ENCODE measurements at places on chromosomes 4 and X.
A peak's percentile ranks its signal among the peaks of the same experiment; 100 is the strongest.

DNA sequence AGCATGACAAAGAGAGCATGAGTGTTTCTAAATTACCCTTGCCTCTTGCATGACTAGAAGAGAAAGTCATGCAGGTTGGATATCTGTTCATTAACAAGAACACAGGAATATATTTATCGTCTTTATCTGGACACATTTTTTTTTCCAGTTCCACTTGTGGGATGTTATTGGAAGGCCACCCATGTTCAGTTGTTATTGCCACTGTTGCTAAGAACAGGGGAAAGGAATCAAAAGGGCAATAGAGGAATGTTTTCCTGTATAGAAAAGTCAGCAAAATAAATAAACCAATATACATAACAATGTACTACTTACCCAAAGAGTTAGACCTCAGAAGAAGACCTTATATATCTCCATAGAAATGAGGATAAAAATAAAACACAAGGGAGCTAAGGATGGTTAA lies 270.1 kb downstream of the QDPR start:
- no peak for DNase-seq

- peak; percentile 71 for DNase-seq
Measured at GRCh38 chr4:120156120-120156718, 89.6 kb upstream of the MAD2L1 start.

GRCh38 chr4:26568446-26568994 lies 15.4 kb upstream of the TBC1D19 start:
- peak; percentile 62 for DNase-seq

DNA sequence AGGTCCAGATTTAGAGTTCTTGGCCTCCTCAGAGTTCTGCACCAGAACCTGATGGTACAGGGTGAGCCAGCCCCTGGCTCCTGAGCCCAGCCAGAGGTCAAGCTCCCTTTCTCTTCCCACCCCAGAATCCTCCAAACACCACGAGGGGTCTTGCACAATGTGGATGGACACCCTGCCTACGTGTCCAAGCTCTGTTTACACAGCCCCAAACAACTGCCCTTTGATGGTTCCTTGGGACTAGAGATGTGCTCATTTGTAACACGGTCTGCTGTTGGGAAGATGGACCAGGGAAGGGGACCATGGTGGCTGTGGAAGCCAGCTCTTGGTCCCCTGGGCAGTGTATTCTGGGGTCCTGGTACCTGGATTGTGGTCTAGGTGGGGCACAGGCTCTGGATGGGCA lies 40.0 kb upstream of the RPS6KA3 start:
- no peak for DNase-seq

GRCh38 chr4:6199422-6199921 lies 877 bp downstream of the JAKMIP1 start:
- no peak for DNase-seq

GRCh38 chr4:142372530-142373260 lies 473.4 kb downstream of the INPP4B start:
- no peak for DNase-seq

- DNase-seq, result no peak
Measured at GRCh38 chr4:183645326-183645725, 13.7 kb downstream of the RWDD4 start.

- no peak for DNase-seq
Measured at GRCh38 chrX:39527025-39527424, 570.7 kb downstream of the BCOR start.

DNA sequence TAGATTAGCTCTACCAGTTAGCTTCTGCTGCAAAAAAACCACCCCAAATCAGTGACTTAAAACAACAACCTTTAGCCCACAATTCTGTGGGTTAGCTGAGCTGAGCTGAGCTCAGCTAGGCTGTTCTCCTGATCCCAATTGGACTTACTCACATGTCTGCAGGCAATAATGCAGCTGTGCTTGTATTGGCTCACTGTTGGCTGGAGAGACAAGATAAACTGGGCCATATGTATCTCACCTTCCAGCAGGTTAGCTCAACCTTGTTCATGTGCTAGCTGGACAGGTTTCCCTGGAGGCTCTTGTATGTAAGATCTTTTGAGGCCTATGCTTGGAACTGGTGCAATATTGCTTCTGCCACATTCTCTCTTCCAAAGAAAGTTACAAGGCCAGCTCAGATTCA lies 261.5 kb upstream of the ADGRL3 start:
- DNase-seq, result no peak

- no peak for DNase-seq
Measured at GRCh38 chr4:10240691-10241090, 124.1 kb upstream of the WDR1 start.

DNA sequence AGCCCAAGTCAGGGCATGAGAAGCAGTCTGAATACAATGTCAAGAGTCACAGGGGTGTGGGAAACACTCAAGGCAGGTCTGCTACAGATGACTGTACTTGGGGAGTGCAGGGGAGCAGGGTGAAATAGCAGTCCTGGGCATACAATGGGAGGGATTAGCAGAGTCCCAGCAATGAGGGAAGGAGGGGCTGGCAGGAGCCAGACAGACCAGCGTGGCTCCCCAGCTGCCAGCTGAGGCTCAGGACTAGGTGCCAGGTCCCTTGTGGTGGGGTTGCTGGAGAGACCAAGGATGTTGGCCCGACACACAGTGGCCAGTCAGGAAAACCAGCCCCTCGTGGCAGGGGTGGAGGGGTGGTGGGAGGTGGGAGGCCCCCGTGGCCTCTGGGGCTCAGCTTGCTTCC lies 86.6 kb downstream of the RTL5 start:
- no peak for DNase-seq

- no peak for DNase-seq
Measured at GRCh38 chr4:122798101-122798500, 28.5 kb upstream of the FGF2 start.

GRCh38 chr4:160772668-160773067 lies 1391.1 kb downstream of the FSTL5 start:
- no peak for DNase-seq

DNA sequence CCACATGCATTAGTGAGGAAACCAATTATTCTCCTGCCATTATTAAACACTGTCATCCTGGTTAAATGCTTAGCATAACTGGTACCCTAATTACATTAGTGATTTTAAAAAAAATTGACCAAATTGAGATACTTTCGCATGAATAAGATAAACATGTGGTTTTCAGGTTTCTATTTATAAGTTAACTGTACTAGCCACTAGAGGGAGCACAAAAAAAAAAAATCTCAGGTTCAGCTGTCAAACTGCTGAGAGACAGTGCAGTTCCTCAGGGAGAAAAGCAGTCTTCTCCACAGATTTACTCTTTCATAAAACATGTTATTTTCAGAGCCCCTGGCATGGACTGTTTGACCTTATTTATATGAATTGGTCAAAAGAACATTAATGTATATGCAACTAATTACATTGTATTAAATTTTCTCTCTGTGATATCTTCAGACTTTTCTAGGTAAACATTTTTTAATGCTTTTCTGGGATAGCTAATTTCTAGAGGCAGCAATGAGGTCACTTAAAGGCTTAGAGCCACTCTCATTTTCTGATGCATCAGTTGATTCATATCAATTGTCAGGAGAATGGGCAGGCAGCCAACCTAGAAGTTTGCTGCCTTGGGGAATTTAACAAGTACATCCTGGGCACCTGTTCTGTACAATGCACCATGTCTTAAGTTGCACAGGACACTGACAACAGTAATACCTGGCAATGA lies 167.5 kb downstream of the CDS1 start:
- peak; percentile 31 for DNase-seq

DNA sequence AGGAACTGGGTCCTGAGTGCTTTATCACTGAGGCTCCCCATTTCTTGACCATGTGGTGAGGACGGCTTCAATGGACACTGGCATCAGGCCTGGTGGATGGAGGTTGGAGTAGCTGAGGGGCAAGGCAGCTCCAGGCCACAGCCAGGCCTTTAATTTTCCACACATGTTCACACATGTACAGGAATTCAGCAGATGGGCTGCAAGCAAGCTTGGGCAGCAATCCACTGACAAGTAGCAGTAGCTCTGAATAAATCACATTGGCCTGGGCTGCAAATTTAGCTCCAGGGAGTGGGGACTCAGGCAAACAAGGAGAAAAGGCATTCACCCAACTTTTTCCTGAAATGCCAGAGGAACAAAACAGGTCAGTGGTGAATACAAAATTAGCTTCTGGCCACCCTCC lies 107.8 kb upstream of the SCML1 start:
- no peak for DNase-seq

GRCh38 chr4:43282534-43282933 lies 390.0 kb downstream of the GRXCR1 start:
- no peak for DNase-seq

GRCh38 chrX:5746231-5746630 lies 482.4 kb downstream of the NLGN4X start:
- DNase-seq, result no peak

DNA sequence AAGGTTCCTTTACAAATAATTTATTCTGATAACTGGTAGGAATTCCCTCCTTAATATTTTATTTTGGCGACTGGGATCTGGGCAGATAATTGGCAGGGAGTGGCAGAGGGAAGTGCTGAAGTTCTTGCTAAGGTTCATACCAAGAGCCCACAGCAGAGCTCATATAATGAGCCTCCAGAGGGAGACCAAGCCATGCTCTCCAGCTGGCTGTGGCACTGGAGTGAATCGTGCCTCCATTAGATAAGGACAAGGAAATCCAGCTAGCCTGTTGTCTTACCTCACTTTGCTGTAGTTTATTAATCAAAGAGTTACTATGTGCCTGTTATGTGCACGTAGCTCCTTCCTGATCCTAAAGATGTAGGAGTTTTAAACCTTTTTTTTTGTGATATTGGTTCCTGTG lies 1.3 kb downstream of the ASB12 start:
- no peak for DNase-seq

GRCh38 chrX:78322863-78323262 lies 4.5 kb downstream of the CYSLTR1 start:
- no peak for DNase-seq

DNA sequence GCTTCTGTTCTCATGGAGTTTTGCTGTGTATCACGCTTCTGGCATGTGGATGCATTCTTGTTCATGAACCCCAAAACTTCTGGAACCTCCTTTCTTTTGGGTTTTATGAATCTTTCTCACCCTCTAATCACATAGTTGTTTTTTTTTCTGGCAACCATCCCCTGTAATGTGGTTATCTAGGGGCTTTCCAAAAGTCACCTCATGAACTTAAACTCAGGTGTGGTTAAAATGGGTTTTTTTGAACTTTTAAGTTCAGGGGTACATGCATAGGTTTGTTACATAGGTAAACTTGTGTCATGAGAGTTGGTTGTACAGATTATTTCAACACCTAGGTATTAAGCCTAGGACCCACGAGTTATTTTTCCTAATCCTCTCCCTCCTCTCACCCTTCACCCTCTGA lies 1099.4 kb upstream of the SLIT2 start:
- no peak for DNase-seq

DNA sequence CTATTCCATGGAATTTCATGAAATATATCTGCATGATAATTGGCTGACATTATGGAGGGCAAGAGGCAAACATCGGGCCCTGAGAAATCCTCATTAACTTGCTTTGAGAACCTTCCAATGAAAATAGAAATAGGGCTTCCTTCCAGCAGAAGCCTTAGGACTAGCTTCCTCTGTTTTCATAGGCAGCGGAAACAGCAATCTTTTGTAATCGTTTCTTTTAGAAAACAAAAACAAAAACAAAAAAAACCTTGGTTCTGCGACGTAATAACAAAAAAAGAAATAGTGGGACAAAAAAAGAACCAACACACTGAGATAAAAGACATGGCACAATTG lies 62.9 kb downstream of the GEMIN8 start:
- DNase-seq, result no peak

- no peak for DNase-seq
Measured at GRCh38 chrX:499870-500364, 113.2 kb upstream of the PPP2R3B start.

- no peak for DNase-seq
Measured at GRCh38 chr4:83561381-83561780, 25.5 kb downstream of the GPAT3 start.

DNA sequence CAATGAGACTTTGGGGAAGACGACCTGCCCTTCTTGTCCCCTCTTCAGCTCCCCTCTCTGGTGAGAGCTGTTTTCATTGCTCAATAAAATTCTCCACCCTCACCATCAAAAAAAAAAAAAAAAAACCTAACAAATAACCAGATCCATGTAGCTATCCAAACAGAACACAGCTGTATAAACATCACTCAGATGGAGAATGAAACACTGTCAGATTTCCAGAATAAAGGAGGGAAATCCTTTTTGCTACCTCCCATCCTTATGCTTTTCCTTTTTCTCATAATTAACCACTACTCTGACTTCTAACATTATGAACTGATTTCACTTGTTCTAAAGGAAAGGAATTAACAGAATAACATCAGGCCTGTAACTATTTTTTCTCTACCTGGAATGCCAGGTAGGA lies 155.6 kb downstream of the PPP4R3C start:
- no peak for DNase-seq

GRCh38 chrX:24020306-24020876 lies 6.6 kb downstream of the KLHL15 start:
- DNase-seq, result no peak

- DNase-seq, result no peak
Measured at GRCh38 chr4:8642651-8643321, 50.2 kb downstream of the CPZ start.

- DNase-seq, result no peak
Measured at GRCh38 chrX:69362856-69363255, 141.3 kb upstream of the NALF2 start.

DNA sequence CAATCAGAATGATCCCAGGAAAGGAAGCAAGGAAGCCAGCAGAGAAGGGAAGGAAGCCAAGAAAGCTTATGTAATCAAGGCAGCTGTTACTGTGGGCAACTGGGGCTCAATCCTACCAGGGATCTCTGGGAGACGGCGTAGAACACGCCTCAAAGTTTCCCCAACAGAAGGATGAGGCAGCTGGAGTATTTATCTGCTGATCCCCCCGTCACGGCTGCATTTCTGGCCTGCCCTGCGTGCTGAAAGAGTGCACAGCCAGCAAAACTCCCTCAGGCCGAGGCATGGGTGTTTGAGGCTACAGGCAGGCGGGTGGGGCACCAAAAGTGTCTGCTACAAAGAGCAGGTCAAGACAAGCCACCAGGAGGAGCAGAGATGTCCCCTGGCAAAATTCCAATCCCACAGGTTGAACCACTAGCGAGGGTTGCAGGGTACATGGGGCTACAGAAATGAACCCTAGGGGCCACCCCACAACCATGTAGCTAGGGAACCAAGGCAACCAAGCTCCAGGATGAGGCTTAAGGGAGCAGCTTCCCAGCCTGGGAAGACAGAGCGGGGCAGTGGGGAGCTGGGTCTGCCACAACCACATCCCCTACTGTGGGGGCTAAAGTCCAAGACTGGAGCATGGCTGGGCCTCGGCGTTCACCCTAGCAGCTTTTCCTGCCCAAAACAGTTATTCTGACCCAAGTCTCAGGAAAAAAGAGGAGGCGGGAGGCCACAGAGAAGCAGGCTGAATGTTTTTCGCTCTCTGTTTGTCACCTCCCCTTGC lies 113.4 kb downstream of the BCOR start:
- DNase-seq, result no peak

DNA sequence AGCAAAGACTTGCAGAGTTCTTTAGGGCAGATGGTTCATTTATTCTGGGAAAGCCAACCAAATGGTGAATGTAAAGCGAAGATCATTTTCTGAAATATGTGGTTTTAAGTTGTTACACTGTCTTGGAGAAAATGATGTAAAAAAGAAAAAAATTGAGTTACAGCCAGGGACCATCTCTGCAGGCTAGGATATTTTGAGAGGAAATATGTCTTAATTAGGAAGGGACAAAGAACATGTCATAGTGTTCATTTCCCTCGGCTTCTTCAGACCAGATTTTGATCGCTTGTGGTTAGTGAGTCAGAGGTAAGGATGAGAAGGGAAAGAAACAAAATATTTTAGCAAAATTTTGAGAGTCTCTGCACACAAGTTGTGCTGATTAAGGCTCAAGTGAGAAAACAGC lies 59.0 kb upstream of the C1QTNF7 start:
- DNase-seq, result no peak

GRCh38 chrX:37454537-37455285 lies 105.5 kb downstream of the PRRG1 start:
- peak; percentile 3 for DNase-seq
